ENCODE measurements at places on chromosomes 2 and 18.

- DNase-seq: no peak
These were observed 89.3 kb downstream of the EHBP1 start for GRCh38 chr2:62794791-62795190.

- no peak for DNase-seq
These were observed 51.4 kb upstream of the TMEM87B start for GRCh38 chr2:112003576-112004252.

- no peak for DNase-seq
These were observed 133.9 kb downstream of the GFPT1 start for GRCh38 chr2:69253112-69253511.

GRCh38 chr18:36028859-36029258, 38.5 kb downstream of the RPRD1A start:
- no peak for DNase-seq

GRCh38 chr18:13564579-13564978, 161.8 kb downstream of the FAM210A start:
- peak; percentile 62 for DNase-seq

GRCh38 chr18:56522816-56523215, 115.6 kb downstream of the TXNL1 start:
- no peak for DNase-seq

- DNase-seq: no peak
These were observed 856 bp downstream of the TIA1 start for GRCh38 chr2:70247364-70248180.

DNA sequence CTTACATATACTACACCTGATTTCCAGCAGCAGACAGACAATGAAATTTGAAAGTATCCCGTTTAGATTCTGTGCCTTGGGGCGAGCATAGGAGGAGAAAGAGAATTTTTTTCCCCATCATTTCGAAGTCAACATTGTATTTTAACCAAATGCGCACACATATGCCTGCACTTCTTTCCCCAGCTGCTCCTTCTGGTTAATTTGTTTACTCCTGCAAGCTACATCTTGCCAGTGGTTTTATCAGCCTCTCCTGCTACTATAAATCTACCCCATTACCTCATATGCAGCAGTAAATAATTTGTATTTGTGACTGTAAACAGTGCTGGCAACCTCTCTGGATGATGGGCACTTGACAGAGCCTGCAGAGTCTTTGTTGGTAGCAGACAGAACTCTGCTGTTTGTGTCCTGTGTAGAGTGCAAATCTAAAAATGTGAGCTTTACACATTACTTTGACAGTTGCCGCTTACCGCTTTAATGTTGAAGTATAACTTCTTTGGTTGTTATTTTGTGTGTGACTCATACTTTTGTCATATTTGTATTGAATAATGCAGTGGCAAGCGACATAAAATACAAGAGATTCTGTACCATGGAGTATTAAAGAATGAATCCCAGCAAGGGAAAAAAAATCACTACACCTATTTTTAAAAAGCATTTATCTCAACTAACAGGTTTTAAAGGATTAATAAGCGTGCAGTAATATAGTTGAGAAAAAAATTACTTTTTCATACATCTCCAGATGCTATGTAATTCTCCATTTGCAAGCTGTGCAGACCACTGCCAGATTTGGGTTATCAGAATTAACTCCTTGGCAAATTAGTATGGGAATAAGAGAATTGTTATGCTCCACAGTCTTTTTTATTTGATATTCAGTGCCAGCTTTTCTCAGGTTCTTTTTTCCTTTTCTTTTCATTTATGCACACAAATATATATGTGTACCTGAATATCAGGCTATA, 536.8 kb downstream of the XIRP2 start:
- DNase-seq: no peak

DNA sequence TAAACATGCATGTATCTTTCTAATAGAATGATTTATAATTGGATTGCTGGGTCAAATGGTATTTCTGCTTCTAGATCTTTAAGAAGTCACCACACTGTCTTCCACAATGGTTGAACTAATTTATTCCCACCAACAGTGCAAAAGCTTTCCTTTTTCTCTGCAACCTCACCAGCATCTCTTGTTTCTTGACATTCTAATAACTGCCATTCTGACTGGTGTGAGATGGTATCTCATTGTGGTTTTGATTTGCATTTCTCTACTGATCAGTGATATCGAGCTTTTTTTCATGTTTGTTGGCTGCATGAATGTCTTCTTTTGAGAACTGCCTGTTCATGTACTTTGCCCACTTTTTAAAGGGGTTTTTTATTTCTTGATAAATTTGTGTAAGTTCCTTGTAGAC, 182.5 kb downstream of the ANKRD44 start:
- no peak for DNase-seq

GRCh38 chr2:202375033-202375608, 1.0 kb upstream of the BMPR2 start:
- DNase-seq: peak; percentile 57

- DNase-seq: peak; percentile 20
These were observed 766 bp downstream of the PDE6D start for GRCh38 chr2:231780123-231780908.

- no peak for DNase-seq
These were observed 380.1 kb downstream of the SOX11 start for GRCh38 chr2:6072276-6072675.

DNA sequence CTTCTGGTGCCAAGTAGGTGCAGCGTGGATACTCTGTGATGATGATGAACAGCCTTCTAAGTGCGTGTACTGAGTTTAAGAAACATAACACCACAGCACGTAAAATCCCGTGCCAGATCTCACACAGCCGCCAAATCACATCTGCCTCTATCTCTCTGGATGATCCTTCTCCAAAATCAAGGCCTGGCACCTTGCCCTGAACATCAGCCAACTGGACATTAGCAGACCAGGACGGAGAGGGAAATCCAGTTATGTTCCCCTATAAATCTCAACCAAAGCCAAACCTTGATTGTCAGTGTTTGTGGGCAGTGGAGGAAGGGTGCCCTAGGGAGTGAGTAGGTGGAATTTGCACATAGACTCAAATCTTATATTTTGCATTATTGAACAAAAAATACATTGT, 164.3 kb downstream of the MIB1 start:
- no peak for DNase-seq

- peak; percentile 88 for DNase-seq
These were observed 86.5 kb upstream of the EPB41L3 start for GRCh38 chr18:5630057-5630899.

DNA sequence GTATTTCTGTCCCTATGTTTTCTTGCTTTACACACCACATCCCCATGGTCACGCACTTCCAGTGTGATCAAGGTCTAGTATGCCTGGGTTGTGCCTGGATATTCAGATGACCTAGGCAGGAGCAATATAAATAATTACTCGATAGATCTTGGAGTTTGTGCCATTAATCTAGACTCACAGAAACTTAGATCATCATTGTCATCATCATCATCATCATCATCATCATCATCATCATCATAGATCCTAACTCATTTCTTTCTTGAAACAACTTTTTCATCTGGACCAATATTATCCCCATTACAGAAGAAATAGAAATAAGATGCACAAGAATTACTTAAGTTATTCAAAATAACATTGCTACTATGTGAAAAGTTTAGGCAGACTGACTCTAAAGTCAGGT, 130.3 kb upstream of the LRRTM4 start:
- DNase-seq: no peak

GRCh38 chr2:225104321-225104720, 62.1 kb upstream of the DOCK10 start:
- DNase-seq: no peak

DNA sequence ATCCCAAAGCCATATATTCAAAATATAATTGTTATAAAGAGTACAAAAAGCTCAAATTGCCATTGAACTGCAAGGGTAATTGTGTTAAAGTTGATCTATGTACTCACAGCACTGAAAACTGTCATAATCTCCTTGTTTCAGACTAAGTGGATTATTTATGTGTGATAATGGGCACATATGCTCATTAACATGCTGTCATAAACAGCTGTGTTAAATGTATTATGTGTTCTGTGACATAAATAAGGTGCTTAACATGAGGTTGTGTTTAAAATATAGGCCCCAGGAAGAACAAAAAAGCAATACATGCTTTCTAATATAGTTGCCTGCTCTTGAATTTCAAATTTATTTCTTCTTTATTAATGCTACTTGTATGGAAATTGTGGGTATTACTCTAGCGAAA, 409.5 kb downstream of the DCC start:
- no peak for DNase-seq

GRCh38 chr18:51251625-51252024, 54.1 kb upstream of the MEX3C start:
- DNase-seq: peak; percentile 24

DNA sequence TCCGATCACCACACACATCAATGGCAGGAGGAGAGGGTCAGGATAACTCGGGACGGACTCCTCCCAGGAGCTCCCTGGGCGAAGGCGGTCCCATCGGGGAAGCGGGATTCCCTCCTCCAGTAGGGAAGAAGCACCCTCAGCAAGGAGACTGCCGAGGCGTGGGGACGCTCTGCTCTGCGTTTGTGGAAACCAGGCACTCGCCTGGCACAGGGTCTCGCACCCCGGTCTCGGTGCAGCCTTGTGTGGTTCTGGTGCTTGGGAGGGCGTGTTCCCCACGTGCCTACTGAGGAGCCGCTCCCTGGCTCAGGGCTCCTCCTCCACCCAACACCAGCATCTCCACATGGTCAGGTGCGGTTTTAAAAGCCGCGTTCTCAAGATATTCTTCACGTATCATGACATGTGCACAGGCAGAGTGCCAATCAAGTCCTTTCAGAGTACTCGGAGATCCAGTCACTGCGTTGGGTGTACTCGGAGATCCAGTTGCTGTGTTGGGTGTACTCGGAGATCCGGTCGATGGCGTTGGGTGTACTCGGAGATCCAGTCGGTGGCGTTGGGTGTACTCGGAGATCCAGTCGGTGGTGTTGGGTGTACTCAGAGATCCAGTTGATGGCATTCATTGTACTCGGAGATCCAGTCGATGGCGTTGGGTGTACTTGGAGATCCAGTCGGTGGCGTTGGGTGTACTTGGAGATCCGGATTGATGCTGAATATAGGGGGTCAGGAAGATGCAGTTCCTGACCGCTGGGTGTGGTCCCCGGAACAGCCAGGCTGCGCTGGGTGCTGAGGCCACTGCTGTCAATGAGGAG, 117.5 kb downstream of the RTP5 start:
- no peak for DNase-seq

DNA sequence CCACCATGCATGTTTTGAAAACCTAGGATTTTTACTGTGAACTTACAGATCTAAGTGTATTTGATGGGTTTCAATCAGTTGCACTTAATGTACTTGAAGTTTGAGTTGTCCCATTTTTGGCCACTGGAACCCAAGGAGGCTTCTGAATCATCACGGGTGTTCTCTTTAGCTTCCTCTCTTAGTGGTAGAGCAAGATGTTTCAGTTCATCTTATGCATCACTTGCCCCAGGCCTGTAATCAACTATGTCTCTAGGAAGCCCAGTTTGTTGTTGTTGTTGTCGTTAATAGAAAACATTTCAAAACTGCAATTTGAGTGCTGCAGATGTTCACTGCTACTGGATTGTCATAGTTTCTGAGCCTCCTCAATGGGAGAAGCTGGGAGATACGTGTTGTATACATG, 97.0 kb downstream of the FHOD3 start:
- DNase-seq: no peak

DNA sequence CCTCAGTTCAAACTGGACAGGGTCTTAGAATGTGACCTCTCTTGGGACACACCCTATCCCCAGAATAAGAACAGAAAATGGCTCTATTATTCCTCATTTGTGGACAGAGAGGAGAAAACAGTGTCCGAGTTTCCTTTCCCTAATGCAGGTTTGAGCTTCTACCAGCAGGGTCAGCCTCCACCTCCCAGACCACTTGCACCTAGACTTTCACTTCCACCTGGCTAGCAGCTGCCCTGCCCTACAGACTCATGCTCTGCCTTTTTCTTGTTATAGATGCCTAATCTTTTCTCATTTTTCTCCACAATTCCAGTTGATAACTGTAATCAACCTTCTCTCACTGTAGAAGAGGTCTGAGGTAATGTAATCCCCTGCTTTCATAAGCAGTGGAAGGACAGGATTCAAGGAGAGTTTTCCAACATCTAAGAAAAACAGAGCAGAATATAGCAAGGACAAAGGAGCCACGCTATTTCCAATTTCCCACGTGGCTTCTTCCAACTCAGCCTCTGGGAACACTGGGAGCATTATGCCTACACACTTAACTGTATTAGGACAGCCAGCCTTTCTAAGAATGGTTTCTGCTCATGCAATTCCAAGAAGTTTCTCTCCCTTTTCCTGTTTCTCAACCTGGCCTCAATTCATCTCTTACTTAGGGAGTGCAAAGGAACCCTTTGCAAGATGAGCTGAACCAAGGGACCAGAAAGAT, 239.8 kb downstream of the BCL11A start:
- no peak for DNase-seq

- DNase-seq: no peak
These were observed 8.0 kb downstream of the SFXN5 start for GRCh38 chr2:73063472-73063871.

- no peak for DNase-seq
These were observed 273.7 kb upstream of the LRATD1 start for GRCh38 chr2:14358774-14359173.

- no peak for DNase-seq
These were observed 87.0 kb downstream of the ALPK2 start for GRCh38 chr18:58541789-58542425.

GRCh38 chr2:72971036-72971435, 53.7 kb downstream of the EMX1 start:
- DNase-seq: no peak

DNA sequence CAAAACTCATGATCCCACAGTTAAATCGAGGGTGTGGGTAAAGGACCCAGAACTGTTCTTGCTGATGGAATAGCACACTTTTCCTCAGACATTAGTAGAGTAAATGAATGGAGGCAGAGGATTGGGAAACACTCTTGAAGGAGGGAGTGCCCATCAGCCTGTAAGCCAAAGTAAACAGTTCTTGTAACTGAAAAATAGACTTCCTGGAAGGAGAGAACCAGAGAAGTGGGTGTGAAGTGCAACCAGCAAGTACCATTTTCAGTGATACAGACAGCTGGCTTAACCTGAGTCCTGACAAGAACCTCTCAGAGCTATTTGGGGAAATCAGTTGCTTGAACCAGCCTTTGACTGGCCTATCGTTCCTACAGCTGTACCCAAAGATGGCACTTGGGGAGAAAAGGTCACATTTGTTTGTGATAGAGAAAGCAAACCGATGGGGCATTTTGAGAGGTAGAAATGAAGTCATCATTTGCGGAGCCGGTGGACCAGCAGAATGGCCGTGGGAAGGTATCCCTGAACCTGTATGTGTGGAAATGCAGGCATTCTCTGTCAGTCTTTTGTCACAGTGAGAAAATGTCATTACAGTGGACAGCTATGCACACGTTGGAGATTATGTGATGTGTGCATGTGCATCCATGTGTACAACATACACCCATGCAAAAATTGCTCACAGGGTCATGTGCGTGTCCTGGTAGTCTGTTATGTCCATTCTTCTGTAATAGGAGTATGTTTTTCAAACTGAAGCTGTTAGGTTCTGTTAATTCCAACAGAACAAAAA, 17.8 kb downstream of the CRIM1 start:
- peak; percentile 43 for DNase-seq

GRCh38 chr18:80258640-80259039, 11.3 kb upstream of the PARD6G start:
- no peak for DNase-seq

All from transverse colon (tissue), 4 donors.